ENCODE measurements at places on chromosomes 5 and 9.

DNA sequence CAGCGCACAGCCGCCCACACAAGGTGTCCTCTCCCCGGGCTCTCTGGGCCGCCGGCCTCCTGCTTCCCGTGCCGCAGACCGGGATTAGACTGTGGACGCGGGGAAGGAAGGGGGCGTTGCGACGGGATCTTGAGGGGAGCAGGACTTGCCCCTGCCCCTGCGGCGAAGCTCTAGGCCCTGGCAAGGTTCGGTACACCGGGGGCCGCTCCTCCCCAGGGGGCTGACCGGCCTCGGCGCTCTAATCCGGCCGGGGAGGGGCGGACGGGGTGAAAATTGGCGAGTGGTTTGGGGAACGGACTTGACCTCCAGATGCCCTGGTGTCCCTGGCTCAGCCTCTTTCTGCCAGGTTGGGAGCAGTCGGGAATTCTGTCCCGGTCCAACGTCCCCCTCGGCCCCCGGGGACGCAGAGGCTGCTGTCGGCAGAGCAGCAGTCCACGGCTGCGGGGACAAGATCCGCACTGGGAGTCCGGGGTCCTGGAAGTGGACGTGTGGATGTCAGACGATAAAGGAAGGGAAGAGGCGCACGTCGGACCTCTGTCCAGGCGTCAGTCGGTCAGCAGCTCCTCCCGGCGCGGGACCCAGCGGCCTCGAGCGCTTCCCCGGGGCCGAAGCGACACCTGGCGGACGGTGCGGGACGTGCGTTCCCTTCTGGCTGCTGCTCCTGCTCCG lies 1.9 kb upstream of the CNTFR start:
- peak; percentile 76 for DNase-seq

GRCh38 chr5:138470322-138471051 lies 5.2 kb downstream of the EGR1 start:
- DNase-seq = no peak

GRCh38 chr5:158119961-158120723 lies 261.2 kb upstream of the CLINT1 start:
- DNase-seq = no peak

DNA sequence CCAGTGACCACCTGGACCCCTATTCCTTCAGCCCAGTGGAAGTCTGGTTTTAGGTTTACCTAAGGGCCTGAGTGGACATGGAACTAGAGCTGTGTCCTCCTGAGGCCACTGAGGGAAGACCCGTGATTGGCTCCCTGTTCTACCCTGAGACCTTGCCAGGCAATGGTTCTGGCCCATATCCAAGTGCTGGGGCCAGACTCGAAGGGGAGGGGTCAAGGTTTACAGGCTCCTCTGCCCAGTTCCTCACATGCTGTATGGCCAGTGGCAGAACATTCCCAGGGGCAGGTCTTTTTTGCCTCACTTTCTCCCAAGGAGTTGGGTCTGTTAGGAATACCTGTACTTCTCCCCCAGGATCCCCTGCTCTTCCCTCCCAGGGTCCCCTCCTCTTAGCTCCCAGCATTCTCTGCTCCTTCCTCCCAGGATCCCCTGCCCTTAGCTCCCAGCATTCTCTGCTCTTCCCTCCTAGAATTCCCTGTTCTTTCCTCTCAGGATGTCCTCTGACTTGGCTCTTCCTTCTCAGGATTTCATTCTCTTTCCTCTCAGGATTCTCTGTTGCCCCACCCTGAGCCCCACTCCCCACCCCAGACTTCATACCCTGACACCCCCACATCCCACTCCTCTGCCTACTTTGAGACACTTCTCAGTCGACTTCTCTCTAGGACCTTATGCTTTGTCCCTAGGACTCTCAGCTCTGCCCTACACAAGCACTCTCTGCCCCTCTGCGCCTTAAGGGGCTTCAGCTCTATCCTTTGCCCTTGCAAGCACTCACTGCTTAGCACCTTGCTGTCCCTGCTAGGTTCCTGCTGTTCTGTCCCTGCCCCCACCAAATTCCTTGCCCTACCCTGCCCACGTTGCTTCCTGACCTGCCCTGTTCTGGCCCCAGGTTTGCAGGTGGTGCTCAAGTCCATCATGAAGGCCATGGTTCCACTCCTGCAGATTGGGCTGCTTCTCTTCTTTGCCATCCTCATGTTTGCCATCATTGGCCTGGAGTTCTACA lies 36.5 kb downstream of the CACNA1B start:
- no peak for DNase-seq

DNA sequence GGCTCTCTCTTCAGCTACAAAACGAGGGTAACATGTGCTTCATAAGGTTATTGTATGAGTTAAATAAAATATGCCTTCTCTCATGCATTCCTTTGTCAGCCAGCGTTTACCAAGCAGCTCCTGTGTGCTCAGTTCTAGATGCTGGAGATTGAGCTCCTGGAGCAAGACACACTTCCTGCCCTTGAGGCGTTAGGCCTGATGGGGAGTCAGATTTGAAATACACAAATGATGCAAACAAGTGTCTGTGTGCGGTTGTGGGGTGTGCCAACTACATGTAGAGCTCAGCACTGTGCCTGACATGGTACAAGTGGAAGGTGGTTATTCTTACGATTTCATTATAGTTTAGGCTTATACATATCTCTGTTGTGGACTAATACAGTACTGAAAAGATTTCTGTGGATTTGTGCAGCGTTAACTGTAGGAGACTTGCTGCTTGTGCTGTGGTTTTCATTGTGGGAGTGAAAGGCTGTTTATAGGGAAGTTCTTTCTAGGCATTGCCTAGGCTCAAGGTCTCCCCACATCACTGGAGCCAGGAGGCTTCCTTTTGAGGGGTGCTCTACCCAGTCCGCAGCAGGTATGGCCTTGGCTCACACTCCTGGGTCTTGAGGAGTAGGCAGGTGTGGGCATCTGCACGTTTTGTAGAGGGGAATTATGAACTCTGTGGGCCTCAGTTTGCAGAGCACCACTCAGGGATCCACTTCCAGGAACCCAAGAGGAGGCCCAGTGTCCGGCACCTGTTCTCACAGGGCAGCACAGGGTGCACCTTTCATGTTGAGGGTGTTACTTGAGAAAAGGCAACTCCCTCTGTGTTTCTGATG lies 39.8 kb upstream of the ANGPTL2 start:
- peak; percentile 38 for DNase-seq

DNA sequence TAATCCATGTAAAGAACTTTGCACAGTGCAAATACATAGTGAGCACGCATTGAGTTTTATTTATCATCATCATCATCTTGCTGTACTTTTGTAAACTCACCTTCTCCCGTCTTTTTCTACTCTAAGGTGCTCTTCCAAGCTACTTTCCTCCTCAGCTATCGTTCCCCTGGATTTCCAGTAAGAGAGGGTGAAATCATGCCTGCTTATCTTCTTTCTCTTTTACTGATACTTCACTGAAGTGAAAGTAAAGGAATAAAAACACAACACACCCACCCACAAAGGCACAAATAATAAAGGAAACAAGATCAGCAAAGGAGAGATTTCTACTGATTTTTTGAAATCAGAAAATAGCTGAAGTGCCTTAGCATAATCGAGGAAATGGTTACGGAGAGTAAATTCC lies 509.9 kb downstream of the RAB3C start:
- no peak for DNase-seq

DNA sequence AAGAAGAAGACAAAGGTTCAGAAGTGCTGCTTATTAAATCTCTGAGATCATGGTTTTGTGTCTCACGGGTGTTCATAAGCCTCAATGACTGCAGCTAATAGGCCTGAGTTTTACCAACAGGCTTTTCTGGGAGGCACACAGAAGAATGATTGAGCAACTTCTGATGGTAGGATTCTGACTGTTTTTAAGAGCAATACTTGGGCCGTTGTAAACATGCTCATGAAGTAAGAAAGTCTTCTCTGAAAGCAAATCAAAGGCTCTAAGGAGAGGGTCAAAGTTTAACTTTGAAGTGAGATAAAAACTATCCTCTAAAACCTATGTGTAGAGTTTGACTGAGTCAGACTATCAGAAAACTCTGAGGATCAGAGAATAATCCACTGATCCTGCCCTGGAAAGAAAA lies 390.9 kb upstream of the DAB2 start:
- no peak for DNase-seq

- peak; percentile 65 for DNase-seq
Measured at GRCh38 chr5:138789771-138790242, 36.6 kb downstream of the CTNNA1 start.

GRCh38 chr9:89719202-89719601 lies 114.4 kb downstream of the GADD45G start:
- DNase-seq = no peak

- DNase-seq = no peak
Measured at GRCh38 chr5:533243-533954, 9.2 kb upstream of the SLC9A3 start.

- peak; percentile 27 for DNase-seq
Measured at GRCh38 chr9:13088720-13089427, 190.6 kb downstream of the MPDZ start.

DNA sequence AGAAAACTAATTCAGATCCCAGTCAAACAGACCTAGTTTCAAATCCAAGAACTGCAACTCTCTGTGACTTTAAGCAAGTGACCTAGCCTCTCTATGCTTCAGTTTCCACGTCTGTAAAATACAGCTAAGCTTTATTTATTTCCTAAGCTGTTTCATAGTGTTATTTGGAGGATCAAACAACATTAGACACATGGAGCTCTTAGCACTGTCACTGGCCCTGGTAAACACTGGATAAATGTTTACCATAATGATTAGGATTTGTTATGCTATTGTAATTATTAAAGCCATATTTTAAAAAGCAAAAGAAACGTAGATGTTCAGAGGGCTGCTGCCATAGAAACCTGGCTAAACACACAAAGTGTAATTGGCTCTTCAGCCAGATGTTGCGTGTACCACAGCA lies 26.6 kb upstream of the C5orf58 start:
- no peak for DNase-seq

GRCh38 chr5:179230061-179230461 lies 115.2 kb downstream of the ADAMTS2 start:
- DNase-seq = no peak

- DNase-seq = peak; percentile 42
Measured at GRCh38 chr9:694403-695154, 146.9 kb upstream of the DMRT1 start.

- DNase-seq = peak; percentile 30
Measured at GRCh38 chr9:33220681-33221567, 19.0 kb upstream of the SPINK4 start.

DNA sequence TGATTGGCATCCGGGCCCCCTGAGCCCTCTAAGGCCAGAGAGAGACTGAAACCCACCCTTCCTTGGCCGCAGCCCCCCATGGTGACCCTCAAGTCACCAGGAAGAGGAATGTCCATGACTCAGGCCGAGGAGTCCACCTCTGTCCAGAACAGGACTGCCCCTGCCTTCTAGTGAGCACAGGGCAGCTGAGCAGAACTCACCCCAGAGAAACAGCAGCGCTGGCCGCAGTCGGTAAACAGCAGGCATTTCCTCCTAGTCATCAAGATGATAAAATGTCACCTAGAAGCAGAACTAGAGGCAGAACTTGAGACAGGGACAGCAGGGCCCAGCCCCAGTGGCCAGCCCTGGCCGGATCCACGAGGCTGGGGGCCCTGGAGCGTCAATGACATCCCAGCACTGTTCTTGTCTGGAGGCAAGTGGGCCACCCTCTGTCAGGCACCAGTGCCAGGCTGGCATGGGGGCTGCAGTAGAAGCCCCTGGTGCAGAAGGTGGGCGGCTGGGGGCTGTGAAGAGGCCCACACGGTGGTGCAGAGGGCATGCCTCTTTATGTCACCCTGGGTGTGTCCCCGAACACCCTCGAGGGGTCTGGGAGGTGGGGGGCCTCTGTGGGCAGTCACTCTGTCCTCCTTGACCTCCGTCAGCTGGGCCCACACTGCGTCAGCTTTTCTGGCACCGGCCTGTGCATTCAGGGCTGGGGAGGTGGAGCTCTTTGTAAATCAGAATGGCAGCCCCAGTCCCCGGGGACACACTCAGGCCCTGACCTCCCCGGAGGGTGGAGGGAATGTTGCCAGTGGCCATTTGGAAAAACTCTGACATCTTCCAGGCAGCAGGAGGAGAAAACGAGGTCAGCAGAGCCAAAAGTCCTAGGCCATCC lies 83.0 kb downstream of the NTNG2 start:
- DNase-seq = no peak

GRCh38 chr5:151139646-151140045 lies 17.9 kb downstream of the ANXA6 start:
- no peak for DNase-seq

DNA sequence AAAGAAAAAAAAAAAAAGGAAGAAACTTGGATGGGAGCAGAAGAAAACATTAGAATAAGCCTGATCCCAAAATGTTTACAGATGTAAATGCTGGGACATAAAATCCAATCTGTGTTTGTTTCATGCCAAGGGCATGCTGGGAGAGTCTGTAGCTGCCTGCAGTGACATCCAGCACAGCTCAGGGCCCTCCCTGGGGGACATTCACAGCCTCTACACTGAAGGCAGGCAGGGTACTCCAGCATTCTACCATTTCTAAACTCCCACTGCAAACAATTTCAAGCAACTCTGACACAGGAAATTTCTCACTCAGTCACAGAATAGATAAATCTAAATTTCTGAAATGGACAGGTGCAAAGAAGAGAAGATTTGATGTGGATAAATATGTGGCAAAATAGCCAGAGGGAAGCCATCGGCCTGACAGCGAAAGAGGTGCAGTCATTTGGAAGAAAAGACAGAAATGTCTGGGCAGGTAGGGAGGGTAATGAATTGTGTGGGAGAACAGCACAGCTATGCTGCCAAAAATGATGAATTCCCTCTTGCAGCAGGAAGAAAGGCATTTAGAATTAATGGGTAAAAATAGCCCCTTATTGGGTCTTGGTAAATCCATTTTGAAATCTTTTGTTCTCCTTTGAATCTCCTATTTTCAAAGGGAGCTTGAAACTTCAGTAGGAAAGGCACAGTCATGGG lies 199.4 kb downstream of the MED10 start:
- DNase-seq = no peak

- no peak for DNase-seq
Measured at GRCh38 chr5:55679556-55679955, 32.6 kb downstream of the SLC38A9 start.

GRCh38 chr9:94901019-94901363 lies 174.5 kb downstream of the AOPEP start:
- peak; percentile 23 for DNase-seq

- DNase-seq = no peak
Measured at GRCh38 chr9:35515766-35516165, 25.9 kb downstream of the RUSC2 start.

GRCh38 chr5:61333321-61333953 lies 1.4 kb downstream of the ZSWIM6 start:
- DNase-seq = peak; percentile 84

DNA sequence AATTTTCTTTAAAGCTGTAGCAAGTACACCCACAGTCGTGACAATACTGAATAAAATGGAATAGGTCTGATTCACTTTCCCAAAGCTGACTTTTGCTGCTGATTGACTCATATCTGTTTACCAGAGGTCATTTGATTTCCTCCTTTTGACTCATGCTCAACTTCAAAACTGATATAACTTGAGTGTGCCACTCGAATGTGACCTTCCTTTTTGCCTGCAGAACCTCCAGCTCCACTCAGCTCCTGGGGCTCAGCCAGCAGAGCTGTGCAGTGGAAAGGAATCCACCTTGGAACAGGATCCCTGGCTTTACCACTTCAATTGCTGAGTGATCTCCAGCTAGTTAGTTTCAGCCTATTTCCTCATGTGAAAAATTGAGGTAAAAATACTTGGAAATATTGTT lies 84.1 kb downstream of the FEM1C start:
- peak; percentile 94 for DNase-seq

- no peak for DNase-seq
Measured at GRCh38 chr5:118687100-118687499, 301.2 kb downstream of the DTWD2 start.

- no peak for DNase-seq
Measured at GRCh38 chr5:172584638-172585037, 56.4 kb upstream of the NEURL1B start.
